ENCODE measurements at places on chromosomes 3 and 15.

DNA sequence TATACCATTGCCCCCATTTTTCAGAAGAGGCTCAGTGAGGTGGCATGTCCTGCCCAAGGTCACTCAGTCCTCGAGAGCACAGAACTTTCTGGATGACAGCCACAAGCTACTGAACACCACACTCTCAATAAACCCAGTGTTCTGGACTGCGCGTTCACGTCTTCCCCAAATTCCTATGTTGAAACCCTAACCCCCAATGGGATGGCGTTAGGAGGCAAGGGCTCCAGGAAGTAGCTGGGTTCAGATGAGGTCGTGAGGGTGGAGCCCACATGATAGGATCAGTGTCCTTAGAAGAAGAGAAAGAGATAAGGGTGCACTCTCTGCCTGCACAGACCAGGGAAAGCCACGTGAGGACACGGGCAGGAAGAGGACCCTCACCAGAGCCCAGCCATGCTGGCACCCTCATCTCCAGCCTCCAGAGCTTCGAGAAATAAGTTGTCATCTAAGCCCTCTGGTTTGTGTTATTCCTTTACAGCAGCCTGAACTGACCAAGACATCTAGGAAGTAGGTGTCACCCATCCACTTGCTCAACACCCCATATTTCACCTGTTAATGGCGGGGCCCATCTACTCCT is 324.0 kb downstream of the UACA start:
- no peak for DNase-seq

DNA sequence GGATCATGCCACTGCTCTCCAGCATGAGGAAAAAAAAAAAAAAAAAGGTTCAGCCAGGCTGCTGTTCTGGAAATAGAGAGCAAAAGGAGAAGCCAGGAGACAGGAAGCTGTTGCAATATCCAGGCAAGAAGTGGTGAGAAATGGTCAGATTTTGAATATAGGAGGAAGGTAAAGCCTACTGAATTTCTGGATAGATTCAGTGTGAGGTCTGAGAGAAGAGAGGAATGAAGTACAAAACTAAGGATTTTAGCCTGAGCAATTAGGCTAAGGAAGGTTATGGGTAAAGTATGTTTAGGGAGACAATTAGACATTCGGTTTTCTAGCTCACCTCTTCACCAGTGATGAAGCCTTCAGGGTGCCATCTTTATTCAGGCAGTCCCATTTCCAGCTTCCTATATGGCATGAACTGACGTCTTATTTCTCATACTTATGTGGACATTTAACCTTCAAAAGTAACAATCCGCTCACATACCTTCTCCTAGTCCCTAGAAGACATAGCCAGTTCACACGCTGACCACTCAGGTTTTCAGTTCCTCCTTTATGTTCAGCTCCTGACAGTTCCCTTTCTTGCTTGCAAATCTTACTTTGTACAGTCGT is 57.2 kb downstream of the KIF9 start:
- DNase-seq, result no peak

DNA sequence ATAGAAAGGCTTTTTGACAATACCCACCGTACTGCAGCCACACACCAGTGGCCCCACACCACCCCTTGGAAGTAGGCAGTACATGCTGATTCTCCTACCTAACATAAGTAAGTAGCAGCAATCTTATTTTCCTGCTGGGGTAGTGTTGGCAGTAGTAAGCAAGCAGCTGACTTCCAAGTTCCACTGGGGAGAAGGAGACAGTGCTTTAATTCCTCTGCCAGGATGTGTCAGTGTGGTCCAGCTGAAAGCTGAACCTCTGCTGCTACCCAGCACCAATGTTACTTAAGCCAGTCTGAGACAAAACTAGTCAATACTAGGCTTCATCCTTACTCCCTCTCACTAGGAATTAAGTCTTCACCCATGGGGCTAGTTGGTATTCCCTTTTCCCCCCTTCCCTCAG is 74.7 kb downstream of the DZIP3 start:
- no peak for DNase-seq

DNA sequence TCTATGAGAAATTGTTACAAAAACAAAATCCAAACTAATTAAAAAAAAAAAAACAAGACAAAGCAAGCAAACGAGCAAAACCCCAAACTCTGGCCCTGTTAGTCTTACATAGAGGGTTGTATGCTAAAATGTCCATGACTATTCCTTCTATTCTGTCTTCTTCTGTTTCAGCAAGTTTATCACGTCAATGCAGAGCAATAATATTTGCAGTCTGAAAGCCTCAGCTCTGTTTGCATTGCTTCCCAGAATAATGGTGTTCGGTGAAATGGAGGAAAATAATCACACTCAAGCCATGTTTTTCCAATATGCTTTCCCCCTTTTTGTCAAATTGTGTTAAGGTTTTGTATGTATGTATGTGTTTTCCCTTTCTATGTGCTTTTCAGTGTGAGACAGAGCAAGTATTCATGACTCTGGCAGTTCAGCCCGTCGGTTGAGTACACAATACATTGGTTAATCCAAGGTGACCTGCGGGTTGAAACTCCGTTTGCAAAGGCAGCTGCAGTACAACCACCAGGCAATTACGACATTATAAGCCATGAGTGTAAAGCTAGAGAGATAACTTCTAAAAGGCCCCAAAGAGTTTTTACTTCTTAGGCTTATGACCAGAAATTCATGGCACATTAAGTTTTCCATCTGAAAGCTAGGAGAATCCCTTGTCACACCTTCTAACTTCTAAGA is 34.9 kb upstream of the MAGI1 start:
- peak; percentile 27 for DNase-seq

- DNase-seq, result peak; percentile 28
Measured at GRCh38 chr15:89068325-89068784, 19.9 kb upstream of the ABHD2 start.

- no peak for DNase-seq
Measured at GRCh38 chr15:78841376-78841706, 30.1 kb upstream of the ADAMTS7 start.

- no peak for DNase-seq
Measured at GRCh38 chr15:40545457-40545856, 19.4 kb downstream of the CCDC32 start.
